Left renal pelvis (tissue), 4 donors: ENCODE measurements at places on chromosomes 3 and 15.

- no peak for DNase-seq
These were observed 337.8 kb upstream of the NR2E3 start for GRCh38 chr15:71472566-71472965.

DNA sequence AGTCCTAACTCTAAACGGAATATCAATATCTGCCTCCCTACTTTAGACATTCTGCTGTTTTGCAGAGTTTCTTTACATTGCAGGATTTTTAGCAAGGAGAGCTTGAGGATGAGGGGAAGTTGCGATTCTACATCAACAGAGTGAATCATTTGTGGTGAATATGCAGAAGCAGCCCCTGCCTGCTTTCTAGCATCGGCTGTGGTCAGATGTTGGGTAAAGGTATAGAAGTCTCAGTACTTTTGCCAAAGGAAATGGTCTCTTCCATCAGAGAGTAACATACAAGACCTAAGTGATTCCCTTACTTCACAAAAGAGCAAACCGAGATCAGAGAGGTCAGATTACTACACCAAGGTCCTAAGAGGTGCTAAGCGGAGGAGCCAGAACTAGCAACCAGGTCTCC is 15.2 kb downstream of the ST3GAL6 start:
- no peak for DNase-seq

GRCh38 chr3:172868582-172869200 is 118.2 kb downstream of the ECT2 start:
- DNase-seq: no peak

DNA sequence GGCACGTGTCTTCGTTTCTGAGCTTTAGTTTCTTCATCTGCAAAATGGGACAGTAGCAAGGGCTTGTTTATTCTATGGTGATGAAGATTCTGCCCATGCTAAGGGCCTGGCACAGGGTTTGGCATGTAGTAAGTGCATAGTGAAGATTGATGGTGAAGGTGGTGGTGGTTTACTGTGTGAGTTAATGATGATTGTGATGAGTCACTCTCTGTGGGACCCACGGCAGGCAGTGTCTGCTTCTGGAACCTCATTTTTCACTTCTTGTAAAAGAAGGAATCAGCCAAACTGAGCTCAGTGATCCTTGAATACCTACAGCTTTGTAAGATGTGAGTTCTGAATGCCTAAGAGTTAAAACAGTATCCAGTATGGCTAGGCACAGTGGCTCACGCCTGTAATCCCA is 86.2 kb upstream of the LRTM1 start:
- DNase-seq: no peak

DNA sequence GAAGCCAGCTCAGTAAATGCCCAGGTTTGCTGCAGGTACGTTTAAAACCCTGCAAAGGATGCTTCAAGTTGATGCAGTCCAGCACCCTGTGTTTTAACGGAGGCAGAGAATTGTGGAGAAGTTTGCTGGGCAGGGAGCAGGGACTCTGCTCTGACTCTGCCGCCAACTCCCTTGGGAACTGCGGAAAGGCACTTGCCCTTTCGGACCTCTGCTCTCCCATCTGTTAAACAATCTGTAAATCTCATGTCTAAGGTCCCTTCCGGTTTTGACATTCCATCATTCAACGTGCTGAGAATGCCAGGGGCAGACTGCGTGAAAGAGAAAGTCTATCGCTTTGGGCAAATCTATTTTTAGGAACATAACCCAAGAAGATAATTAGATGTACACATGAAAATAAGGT is 184.5 kb downstream of the OPA1 start:
- DNase-seq: no peak
